ENCODE measurements at places on chromosomes 5 and 9. TPM values are rescaled to one million over a fixed set of nuclear protein-coding genes. Genes with fewer than 3 reads are reported as not detected.

The COL23A1 gene
- total RNA-seq = 0.09 TPM

The HTR4 gene
- not detected for total RNA-seq

The VPS13A gene
- total RNA-seq = 47.9 TPM

The NEUROG1 gene
- not detected for total RNA-seq

The CCL27 gene
- total RNA-seq = 0.25 TPM

The NR2F1-AS1 gene
- total RNA-seq = not detected

The NTRK2 gene
- total RNA-seq = 0.34 TPM

The ADGRV1 gene
- 0.02 TPM for total RNA-seq

The CCNJL gene
- total RNA-seq = not detected

The ATOSB gene
- total RNA-seq = 14.4 TPM

The MZB1 gene
- 61.8 TPM for total RNA-seq

The NUTM2F gene
- not detected for total RNA-seq

The PCDHGC3 gene
- total RNA-seq = 0.07 TPM

The SPAG8 gene
- 1.4 TPM for total RNA-seq

The TAF11L7 gene
- total RNA-seq = not detected

The SLC34A1 gene
- total RNA-seq = 0.11 TPM

The MSX2 gene
- not detected for total RNA-seq

The CCDC192 gene
- total RNA-seq = not detected

The ADAMTS2 gene
- not detected for total RNA-seq

The MLLT3 gene
- 36.5 TPM for total RNA-seq

The C9orf153 gene
- 0.25 TPM for total RNA-seq

The GARIN3 gene
- total RNA-seq = not detected

The PCDHB6 gene
- not detected for total RNA-seq

The AQP3 gene
- 113 TPM for total RNA-seq

The PCDHGB7 gene
- 0.39 TPM for total RNA-seq

The LAMC3 gene
- 0.05 TPM for total RNA-seq

The UBE2QL1 gene
- total RNA-seq = not detected

The GPX3 gene
- total RNA-seq = not detected

The ACOT12 gene
- not detected for total RNA-seq

The FAM200C gene
- total RNA-seq = 1.0 TPM

The NFIL3 gene
- 54.1 TPM for total RNA-seq

The NUDT12 gene
- total RNA-seq = 1.2 TPM

The ZNF608 gene
- total RNA-seq = not detected

The WDR31 gene
- total RNA-seq = 1.5 TPM

The ADGRD2 gene
- not detected for total RNA-seq

The WNK2 gene
- 0.16 TPM for total RNA-seq

The GPRIN1 gene
- 2.4 TPM for total RNA-seq

The MEGF10 gene
- not detected for total RNA-seq

The CTXN3 gene
- not detected for total RNA-seq

The CCDC127 gene
- 6.5 TPM for total RNA-seq

The FAM174A gene
- total RNA-seq = 4.0 TPM

The CTNND2 gene
- not detected for total RNA-seq

The ANKRD18B gene
- total RNA-seq = 1.9 TPM

The SLC1A1 gene
- 0.07 TPM for total RNA-seq

The CDKN2A gene
- total RNA-seq = 21.2 TPM

The NPR3 gene
- total RNA-seq = not detected

The BNIP1 gene
- total RNA-seq = 14.4 TPM

The TMEM161B gene
- 29.1 TPM for total RNA-seq

The IFNK gene
- not detected for total RNA-seq

The ANKDD1B gene
- 0.23 TPM for total RNA-seq

The BARHL1 gene
- total RNA-seq = not detected
